ENCODE measurements at places on chromosomes 6 and 20.

DNA sequence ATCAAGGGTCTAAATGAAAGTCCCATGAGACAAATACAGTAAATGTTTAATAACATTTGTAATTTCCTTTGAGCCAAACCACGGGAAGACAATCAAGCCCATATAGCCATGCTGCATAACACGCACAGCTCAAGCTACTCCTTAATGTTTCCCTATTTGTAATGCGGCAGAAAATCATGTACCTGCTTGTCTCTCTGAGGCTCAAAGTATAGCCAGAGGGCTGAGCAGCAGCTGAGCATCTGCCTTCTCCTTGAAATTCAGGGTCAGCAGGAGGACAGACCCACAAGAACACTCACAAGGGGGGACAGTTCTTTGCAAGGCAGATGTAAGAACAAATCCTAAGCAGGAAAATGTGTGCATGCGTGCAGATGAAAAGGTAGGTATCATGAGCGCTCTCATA, 45.8 kb upstream of the JARID2 start:
- DNase-seq = no peak

- DNase-seq = no peak
Measured at GRCh38 chr6:167650730-167651317, 175.9 kb upstream of the AFDN start.

GRCh38 chr6:18513253-18513798, 126.2 kb downstream of the RNF144B start:
- DNase-seq = no peak

GRCh38 chr20:62353289-62354030, 13.7 kb downstream of the LAMA5 start:
- DNase-seq = no peak

DNA sequence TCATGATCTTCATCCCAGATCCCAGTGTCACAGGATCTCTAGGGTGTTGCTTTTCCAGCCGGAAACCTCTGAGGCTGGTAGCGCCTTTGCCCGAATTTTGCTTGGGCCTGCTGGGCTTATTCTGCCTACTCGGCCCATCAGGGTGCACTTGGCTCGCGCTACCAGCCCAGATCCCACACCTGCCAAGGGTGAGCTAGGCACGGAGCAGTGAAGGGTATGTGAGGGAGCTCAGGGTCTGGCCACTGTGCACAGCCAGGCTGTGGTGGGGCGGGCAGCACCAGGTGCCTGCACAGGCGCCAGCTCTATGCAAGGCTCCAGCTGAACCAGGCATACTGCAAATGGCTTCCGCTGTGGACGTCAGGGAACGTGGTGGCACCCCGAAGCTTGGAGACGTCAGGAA, 693.4 kb upstream of the FLRT3 start:
- no peak for DNase-seq

DNA sequence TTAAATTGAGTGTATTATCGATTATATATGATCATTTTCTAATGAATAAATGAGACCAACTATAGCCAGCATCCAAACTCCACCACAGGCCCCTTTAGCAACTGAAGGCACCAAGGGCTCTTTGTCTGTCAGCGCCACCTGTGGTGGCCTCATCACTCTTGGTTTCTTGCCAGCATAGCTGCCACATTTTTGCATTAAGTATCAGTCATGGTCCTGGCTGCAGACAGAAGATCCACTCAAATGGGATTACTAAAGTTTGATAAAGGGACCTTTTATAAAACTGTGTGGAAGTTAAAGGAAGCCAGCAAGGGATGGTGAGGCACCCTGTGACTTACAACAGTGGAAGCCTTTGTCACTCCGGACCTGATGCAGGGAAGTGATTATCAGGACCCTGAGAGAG, 162.9 kb downstream of the C6orf118 start:
- no peak for DNase-seq

DNA sequence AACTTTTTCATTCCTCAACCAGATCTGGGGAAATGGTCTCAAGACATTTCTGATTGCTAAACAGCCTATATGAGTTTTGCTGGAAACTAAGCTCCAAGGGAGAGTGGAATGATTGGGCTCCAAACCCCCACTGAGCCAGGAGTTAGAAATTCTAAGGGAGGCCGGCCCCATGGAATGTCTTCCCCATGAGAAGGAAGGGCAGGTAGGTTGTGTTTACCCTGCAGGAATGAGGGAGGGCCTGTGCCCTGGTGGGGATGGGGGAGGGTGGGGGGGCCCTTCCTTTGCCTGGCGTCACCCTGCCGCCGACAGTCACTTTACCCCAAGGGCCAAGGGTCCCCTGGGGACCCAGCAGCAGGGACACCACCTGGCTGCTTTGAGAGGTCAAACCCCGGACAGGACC, 298.9 kb downstream of the TFAP2C start:
- DNase-seq = peak; percentile 36

Data from mesendoderm (in vitro differentiated cells).